ENCODE measurements at places on chromosomes 2 and 18. TPM values are rescaled to one million over a fixed set of nuclear protein-coding genes. Genes with fewer than 3 reads are reported as not detected.

Gene CAPN14
- 0.40 TPM for total RNA-seq

Gene GALNT3
- total RNA-seq: 3.2 TPM

Gene PPP1R1C
- total RNA-seq: not detected

Gene ALPP
- total RNA-seq: not detected

Gene SOX11
- total RNA-seq: not detected

Gene MPV17
- total RNA-seq: 86.4 TPM

Gene SCN2A
- not detected for total RNA-seq

Gene DSEL
- 0.24 TPM for total RNA-seq

Gene TYMS
- total RNA-seq: 297 TPM

Gene FSHR
- total RNA-seq: not detected

All from CD8-positive, alpha-beta memory T cell (primary cell).